ENCODE measurements at places on chromosomes 5 and 9.

DNA sequence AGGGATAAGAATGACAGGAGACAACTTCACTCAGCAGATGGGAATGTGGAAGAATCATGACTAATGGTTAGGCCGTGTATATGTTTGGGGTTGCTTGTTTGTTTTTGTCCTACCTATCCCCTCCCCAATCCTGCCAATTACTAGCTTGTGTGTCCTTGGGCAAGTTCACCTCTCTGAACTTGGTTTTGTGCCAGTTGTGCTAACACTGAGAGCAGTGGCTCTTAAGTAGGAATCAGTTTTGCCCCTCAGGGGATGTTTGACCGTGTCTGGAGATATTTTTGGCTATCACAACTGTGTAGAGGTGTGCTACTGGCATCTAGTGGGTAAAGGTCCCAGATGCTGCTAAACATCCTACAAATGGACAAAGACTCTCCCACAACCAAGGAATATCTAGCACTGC lies 287.0 kb downstream of the DMRT2 start:
- DNase-seq, result no peak

DNA sequence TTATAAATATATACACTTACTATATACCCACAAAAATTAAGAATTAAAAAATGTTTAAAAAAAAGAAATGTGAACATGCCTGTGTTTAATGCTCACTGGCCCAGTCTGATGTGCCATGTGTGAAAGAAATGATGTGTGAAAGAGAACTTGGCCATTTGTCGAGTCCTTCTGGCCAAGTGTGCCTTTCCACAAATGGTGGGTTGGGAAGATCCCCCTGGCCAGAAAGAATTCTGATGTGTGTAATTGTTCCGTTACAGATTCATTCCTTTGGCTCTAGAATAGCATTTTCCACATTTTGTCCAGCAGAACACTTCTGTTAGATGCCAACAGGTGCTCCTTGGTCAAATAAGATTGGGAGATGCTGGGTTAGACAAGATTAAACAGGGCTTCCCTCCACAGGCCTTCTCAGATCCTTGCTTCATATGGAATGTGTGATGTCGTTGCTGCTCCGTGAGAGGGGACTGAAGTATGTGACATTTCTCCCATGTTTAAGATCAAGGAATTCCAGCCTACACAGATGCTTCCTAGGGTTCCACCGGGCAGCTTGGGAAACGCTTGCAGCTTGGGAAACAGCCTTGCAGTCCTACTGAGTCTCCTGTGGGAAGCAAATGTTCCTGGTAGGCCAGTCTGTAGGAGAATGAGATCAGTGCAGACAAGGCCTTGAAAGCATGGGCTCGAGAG lies 32.1 kb downstream of the GDNF start:
- DNase-seq, result no peak

DNA sequence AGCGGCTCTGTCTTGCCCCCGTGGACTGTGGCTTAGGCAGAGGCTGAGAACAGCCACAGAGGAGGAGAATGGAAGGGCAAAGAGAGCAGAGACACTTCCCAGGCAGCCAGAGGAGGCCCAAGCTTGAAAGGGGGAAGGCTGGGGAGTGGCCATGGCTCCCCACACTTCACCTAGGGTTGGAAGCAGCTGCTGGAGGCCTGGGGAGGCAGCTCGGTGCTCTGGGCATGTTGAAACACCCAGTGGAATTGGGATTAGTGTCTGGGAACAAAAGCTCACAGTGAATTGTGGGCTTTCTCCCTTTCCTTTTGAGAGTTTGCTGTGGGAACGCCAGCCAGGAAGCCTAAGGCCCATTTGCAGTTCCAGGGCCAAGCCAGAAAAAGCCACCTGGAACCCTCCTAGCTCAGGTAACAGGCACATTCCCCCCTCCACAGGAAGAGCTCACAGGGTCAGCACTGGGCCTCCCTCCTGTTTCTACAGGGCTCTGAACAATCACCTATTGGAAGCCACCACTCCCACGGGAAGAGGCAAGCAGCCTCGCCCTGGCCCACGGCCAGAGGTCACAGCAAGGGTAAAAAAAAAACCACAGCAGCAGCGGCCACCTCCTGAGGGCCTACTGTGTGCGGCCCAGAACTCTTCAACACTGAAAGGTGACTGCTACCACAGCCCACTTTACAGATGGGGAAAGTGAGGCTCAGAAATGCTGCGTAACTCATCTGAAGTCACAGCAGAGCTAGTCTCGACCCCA lies 20.2 kb downstream of the EEIG1 start:
- DNase-seq, result peak; percentile 56

DNA sequence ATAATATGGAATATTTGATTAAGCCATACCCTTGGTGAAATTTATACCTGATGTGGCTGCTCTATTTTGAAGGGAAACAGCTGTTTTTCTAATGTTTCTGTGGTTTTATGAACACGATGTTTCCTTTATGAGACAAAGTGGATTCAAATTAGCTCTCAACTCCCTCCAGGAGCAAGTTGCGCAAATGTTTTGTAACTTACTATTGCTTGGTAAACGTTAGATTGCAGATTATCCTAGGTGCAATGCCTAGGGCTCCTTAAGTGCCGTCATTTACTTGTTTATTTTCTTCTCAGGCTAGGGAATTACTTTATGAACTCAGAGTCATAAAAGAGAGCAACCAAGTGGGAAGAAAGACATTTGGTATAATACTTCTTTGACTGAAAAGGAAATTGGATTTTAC lies 763.1 kb downstream of the TAF11L14 start:
- DNase-seq, result no peak

DNA sequence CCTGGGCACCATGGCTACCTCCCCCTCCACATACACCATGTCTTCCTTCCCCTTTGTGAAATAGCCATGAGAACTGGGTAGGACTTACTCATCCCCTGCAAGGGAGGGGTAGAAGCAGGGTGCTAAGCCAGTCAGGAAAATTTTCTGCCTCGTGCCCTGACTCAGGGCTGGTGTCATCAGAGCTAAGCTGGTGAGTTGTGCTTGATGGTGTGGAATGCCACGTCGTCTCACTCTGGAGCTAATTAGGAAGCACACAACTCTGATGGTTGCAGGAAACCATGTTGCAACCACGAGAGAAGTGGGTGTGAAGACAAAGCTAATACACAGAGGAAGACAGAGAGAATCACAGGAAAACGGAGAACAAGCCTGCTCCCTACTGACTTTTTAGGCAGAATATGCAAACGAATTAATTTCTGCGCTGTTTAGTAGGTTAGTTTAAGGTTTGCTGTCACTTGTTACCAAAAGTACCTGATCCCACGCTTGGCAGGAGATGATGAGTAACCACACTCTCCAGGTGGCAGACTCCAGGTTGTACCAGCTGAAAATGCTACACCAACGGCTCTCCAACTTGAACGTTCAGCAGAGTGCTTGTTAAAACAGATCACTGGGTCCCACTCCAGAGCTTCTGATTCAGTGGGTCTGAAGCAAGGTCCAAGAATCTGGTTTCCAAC lies 54.5 kb downstream of the STK10 start:
- no peak for DNase-seq

GRCh38 chr5:177300236-177300880 lies 3.2 kb downstream of the RAB24 start:
- no peak for DNase-seq

GRCh38 chr9:2181792-2182191 lies 166.6 kb downstream of the SMARCA2 start:
- DNase-seq, result peak; percentile 87

All from neural progenitor cell (in vitro differentiated cells).